Stimulated activated CD4-positive, alpha-beta T cell treated with anti-CD3 and anti-CD28 coated beads, Interleukin-1b, Interleukin-23, amount 100 ng/mL, for 48 hours (primary cell): ENCODE measurements at places on chromosomes 11 and 22.

DNA sequence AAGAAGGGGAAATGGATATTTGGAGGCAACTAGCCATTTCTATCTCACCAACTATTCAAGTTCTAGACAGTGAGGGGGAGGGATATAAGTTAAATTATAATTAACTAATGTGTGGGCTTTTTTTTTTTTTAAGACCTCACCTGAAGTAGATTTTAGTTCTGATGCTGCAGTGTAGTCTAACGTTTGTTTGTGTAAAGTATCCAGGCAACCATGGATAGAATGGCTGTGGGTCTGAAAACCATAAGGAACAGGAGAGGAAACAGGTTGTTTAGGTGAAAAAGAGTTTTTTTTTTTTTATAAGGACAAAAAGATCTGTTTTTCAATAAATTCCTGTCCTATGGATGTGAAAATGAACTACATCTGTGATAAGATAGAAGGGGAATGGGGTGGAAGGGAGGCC, 262.4 kb upstream of the PLET1 start:
- no peak for DNase-seq

- DNase-seq: no peak
Observed at GRCh38 chr11:77353131-77353530, 51.6 kb upstream of the GDPD4 start.

- DNase-seq: no peak
Observed at GRCh38 chr11:118340449-118340848, 2.1 kb downstream of the CD3D start.

GRCh38 chr11:114252767-114253166, 43.4 kb upstream of the NNMT start:
- no peak for DNase-seq

DNA sequence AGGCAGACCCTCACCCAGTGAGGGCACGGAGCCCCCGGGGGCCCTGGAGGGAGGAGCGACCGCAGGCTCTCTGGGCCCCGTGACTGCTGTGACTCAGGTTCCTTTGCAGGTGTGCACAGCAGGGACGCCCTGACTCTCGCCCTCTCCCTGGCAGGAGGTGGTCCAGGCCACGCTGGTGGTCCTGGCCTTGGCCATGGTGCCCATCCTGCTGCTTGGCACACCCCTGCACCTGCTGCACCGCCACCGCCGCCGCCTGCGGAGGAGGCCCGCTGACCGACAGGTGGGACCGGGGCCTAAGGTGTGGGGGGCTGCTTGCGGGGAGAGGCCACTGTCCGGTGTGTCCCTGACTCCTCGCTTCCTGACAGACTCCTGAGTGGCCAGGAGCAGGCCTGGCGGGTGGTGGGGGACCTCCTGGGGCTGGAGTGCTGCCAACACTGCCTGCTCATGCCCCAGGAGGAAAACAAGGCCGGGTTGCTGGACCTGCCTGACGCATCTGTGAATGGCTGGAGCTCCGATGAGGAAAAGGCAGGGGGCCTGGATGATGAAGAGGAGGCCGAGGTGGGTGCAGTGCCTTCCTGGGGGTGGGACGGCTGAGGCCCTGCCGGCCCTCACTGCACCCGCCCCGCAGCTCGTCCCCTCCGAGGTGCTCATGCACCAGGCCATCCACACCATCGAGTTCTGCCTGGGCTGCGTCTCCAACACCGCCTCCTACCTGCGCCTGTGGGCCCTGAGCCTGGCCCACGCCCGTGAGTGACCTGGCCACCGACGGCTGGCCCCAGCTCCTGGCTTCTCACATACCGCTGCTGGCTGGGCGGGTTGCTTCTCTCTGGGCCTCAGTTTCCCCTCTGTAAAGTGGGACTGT, 10.9 kb downstream of the TCIRG1 start:
- no peak for DNase-seq

DNA sequence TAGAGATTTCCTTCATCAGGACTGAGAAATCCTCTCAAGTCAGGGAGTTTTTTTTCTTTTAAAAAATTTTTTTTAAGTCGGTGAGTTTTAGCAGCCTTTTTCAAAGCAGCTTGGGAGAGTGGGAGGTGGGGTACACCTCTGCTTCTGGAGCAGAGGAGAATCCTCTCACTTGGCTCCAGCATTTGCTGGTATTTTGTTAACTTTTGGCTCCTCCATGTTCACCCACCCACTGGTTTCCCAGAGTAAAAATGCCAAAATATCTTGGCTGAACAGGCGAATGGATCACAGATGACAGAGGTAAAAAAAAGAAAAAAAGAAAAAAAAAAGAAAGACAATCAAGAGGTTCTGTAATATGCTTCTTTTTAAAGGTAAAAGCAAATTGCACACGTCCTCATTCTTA, 68.0 kb downstream of the GAB2 start:
- DNase-seq: no peak

- no peak for DNase-seq
Observed at GRCh38 chr11:36345535-36346141, 49.5 kb downstream of the PRR5L start.

GRCh38 chr11:27358296-27358695, 4.7 kb downstream of the CCDC34 start:
- DNase-seq: no peak

- DNase-seq: no peak
Observed at GRCh38 chr11:70586261-70587074, 188.1 kb downstream of the CTTN start.

DNA sequence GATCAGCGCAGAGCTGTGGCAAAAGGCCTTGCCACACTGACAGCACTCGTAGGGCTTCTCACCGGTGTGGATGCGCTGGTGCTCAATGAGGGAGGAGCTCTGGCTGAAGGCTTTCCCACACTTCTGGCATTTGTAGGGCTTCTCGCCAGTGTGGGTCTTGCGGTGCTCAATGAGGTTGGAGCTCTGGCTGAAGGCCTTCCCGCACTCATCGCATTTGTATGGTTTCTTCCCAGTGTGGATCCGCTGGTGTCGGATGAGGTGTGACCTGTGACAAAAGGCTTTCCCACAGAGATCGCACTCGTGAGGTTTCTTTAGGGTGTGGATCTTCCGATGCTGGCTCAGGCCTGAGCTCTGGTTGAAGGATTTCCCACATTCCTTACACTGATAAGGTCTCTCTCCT, 6.9 kb downstream of the ZNF70 start:
- no peak for DNase-seq

GRCh38 chr11:35007277-35007676, 90.9 kb downstream of the PDHX start:
- DNase-seq: no peak

DNA sequence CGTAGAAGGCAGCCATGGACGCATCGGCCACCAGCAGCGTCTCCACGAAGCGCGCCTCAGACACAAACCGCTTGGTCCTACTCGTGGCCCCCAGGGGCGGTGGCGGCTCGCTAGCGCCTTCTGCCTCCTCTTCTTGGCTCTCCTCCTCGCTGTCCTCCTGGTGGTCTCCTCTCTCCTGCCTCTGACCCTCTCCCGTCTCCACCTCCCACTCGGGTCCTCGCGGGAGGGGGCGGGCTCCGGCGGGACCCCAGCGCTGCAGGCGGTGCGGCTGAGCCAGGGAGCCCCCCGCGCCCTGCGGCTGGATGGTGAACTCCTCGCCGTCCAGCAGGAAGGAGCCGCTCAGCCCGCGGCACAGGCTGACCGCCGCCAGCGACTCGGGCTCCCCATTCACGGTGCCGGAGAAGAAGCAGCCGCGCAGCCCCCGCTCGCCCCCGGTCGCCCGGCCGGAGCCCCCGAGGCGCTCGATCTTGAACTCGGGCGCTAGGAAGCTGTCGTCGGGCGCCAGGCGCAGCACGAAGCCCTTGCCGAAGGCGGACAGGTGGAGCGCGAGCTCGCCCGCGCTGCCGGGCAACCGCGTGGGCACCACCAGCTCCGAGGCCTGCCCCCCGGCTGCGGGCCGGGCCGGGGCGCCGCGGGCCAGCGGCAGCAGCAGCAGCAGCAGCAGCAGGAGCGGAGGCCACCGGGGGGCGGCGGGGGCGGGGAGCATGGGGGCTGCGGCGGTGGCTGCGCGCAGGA, 661 bp downstream of the ADAMTS8 start:
- no peak for DNase-seq

DNA sequence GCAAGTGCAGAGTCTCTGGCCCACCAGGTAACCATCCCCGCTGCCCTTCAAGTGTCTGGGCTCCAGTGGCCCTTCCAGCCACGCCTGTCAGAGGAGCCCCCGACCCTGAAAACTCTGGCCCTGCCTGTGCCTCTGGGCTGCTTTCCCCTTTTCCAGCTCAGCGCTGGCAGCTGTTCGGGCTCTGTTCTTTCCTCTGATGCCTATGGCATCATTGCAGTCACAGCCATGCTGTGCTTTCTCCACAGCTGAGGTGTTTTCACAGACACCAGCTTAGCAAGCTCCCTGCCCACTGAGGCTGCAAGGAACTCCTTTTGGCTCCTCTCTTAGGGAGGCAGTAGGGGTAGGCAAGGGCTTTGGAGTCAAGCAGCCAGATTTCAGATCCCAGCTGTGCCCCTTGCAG, 21.2 kb downstream of the P2RX3 start:
- DNase-seq: no peak

DNA sequence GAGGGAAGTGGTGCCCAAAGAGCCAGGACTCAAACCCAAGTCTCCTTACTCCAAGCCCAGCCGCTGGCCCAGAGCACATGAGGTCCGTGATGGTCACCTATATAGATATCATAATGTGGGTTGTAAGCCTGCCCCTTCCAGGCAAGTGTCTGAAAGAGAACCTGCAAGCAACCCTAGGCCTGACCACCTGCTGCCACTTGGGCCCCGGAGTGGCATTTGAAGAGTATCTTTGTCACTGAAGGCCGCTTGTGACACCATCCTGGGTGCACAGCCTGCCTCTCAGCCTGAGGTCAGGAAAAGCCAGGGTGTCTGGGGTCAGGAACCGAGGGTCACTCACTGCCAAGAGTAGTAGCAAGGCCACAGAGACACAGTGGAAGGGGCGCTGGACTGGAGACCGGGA, 32.4 kb downstream of the OTOG start:
- DNase-seq: no peak

- DNase-seq: no peak
Observed at GRCh38 chr11:77866336-77866735, 45.4 kb downstream of the AAMDC start.
